NCI-H2029 (cell line): ENCODE measurements at places on chromosomes 1 and 21.

DNA sequence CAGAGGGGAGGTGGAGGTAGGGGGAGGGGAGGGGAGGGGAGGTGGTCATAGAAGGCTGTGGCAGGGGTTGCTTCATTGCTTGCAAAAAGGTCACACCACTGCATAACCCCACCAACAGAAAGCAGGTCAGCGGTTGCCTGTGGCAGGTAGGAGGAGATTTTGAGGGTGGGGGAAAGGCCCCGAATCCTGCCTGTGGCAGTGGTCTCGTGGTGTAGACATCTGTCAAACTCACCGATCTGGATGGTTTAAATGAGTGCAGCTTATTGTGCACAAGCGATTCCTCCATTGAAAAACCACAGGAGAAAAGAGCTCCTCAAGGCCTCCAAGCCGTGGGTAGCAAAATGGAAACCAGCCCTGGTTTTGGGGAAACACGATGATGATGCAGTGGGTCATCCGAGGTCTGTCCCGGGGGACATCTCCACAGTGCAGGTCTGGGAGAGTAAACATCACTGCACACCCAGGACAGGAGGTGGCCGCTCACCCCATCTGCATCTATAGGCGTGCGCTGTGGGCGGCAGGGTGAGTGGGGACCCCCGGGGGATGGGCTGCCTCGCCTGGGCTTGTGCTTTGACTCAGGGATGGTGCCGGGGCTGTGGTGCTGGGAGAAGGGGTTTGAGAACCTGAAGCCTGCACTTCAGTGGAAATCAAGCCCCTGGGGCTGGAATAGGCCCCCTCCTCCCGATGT is 112.3 kb downstream of the CRYAA start:
- no peak for DNase-seq

DNA sequence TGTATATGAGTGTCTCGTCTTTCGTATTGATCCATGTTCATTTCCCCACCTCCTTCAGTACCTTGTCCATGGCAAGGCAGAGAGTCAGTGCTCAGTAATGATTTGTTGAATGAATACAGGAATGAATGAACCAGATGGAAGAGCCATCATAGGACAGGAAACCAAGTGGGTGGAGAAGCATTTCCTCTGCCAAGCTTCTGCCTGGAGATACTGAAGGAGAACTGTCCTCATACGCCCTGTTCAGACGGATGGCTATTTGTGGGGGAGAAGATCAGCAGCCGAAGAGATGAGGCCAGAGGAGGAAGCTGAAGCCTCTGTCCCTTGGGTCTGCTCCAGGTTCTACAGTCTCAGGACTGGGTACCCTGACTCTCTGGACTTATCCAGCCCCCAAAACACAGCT is 5.8 kb downstream of the FAM43B start:
- no peak for DNase-seq

- peak; percentile 38 for DNase-seq
Measured at GRCh38 chr1:49163031-49163430, 386.3 kb upstream of the BEND5 start.

DNA sequence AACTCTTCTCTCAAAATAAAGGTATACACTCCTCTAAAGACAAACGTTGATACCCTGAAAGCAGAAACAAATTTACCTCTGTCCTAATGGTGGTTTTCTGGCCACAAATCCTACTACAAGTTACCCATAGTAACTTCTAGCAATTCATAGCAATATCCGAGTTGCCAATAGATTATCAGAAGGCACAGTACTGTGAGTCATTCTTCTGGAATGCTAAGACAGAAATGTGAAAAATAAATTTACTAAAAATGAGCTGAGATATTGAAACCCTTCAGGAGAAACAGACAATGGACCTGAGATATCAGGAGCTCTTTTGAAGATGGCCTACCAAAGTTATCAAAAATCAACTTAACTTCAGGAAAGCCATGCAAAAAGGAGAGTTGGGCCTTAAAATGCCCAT is 715.0 kb upstream of the ADAMTS5 start:
- no peak for DNase-seq

DNA sequence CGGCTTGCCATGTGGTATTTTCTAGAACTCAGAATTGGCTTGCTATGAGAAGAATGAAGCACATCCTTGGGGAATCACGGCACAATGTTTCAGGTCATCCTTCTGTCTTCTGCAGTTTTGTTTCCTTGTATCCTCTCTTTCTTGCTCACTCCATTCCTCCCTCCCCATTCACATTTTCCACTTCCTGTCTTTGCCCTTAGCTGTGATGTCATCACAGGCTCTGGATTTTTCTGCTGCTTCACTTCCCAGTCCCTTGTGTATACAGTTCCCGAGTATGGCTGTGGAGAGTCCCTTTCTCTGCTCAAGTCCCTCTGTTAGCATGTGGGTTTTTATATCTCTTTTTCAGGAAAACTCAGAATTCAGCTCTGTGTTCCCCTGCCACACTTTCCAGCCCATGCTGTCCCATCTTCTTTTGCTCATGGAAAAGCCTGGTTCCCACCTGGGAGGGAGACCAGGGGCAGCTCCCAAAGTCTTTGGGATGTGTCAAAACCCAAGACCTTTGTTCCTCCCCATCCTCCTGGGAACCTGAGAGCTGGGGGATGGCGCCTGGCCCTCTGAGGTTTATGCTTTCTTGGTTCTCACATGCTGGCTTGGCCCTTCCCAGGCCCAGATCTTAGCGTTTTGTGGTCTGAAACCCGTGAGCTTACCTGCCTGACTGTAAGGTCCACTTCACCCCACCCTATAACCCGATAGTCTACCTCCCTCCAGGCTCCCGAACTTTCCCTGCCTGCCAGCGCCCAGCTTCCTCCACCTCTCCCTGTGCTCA is 4.8 kb upstream of the RGS16 start:
- DNase-seq, result peak; percentile 10

- DNase-seq, result no peak
Measured at GRCh38 chr1:226209307-226210059, 14.0 kb upstream of the MIXL1 start.
